ENCODE measurements at places on chromosomes 1 and 21. TPM values are rescaled to one million over a fixed set of nuclear protein-coding genes. Genes with fewer than 3 reads are reported as not detected.

Gene ATXN7L2
- total RNA-seq: 14.1 TPM

DNA sequence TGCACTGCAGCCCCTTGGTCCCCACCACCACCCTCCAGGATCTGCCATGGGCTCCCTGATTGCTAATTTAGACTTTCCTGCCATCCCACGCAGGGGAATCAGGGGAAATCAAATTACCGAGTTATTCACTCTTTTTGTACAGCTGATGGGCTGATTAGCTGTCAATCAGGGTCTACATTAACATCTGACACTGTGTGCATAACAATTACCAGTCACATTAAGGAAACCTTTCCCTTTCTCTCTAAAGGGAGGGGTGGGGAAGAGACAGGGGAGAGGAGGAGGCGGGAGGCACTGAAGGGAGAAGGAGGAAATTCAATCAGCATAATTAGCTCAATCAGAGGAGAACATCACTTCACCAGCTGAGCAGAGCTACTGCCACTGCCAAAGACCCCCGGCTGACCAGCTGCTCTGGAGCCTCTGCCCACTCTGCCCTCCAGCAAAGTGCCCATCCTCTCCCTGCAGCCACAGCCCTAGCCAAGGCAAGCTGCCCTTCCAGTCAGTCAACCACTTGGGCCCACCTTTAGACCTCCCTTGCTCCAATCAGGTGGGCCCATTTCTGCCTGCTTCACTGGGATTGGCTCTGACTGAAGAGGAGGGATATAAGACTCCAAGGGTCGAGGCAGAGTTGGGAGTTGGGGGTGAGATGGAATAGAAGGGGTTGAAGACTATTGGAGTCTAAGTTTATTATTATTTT is 199.3 kb upstream of the ZC3H12A start:
- peaks cover 25% of the 10 kb centered on the region for H3K27me3 ChIP-seq
- H3K4me1 ChIP-seq: no peaks in the 10 kb centered on the region
- no peak overlapping the region for H3K27ac ChIP-seq
- H3K4me3 ChIP-seq: no peak overlapping the region
- DNase-seq: no peak
- peaks cover 9% of the 10 kb centered on the region for H3K36me3 ChIP-seq

Gene C4BPA
- total RNA-seq: not detected

Gene S100A7
- total RNA-seq: not detected

Gene ADAMTS5
- total RNA-seq: not detected

DNA sequence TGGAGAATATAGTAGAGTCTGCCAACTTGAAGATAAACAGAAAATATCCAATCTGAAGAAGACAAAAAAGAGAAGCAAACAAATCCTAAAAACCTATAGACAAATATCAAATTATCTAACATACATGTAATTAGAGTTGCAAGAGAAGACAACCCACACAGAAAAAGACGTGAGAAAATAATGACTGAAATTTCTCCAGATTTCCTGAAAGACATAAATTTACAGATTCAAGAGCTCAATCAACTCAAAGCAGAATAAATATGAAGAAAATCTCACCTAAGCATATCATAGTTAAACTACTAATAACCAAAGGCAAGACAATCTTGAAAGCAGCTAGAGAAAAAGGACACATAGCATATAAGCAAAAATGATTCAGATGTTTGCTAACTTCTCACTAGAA is 261.2 kb upstream of the NFIA start:
- no peaks in the 10 kb centered on the region for H3K36me3 ChIP-seq
- H3K4me3 ChIP-seq: no peak overlapping the region
- no peaks in the 10 kb centered on the region for H3K27me3 ChIP-seq
- H3K4me1 ChIP-seq: no peaks in the 10 kb centered on the region

- H3K27me3 ChIP-seq: no peaks in the 10 kb centered on the region
- peaks cover 7% of the 10 kb centered on the region for H3K4me1 ChIP-seq
- DNase-seq: no peak
- H3K27ac ChIP-seq: peak overlapping the region; percentile 56
- no peak overlapping the region for H3K4me3 ChIP-seq
Measured at GRCh38 chr1:203777596-203777995, 12.6 kb downstream of the LAX1 start.

- H3K27ac ChIP-seq: peak overlapping the region; percentile 98
- peak overlapping the region; percentile 96 for H3K4me3 ChIP-seq
- no peaks in the 10 kb centered on the region for H3K27me3 ChIP-seq
- peaks cover 13% of the 10 kb centered on the region for H3K4me1 ChIP-seq
- DNase-seq: peak; percentile 31
Measured at GRCh38 chr1:155910621-155911121, 478 bp downstream of the RIT1 start.

- DNase-seq: no peak
- no peak overlapping the region for H3K27ac ChIP-seq
- H3K4me1 ChIP-seq: no peaks in the 10 kb centered on the region
- H3K36me3 ChIP-seq: no peaks in the 10 kb centered on the region
Measured at GRCh38 chr1:80170811-80171485, 1164.4 kb upstream of the ADGRL4 start.

Data from naive thymus-derived CD8-positive, alpha-beta T cell (primary cell).